ENCODE measurements at places on chromosomes 12 and 14. TPM values are rescaled to one million over a fixed set of nuclear protein-coding genes. Genes with fewer than 3 reads are reported as not detected.

- DNase-seq = no peak
These were observed 685.3 kb downstream of the TRHDE start for GRCh38 chr12:72957454-72957853.

Gene KRT85
- not detected for total RNA-seq

DNA sequence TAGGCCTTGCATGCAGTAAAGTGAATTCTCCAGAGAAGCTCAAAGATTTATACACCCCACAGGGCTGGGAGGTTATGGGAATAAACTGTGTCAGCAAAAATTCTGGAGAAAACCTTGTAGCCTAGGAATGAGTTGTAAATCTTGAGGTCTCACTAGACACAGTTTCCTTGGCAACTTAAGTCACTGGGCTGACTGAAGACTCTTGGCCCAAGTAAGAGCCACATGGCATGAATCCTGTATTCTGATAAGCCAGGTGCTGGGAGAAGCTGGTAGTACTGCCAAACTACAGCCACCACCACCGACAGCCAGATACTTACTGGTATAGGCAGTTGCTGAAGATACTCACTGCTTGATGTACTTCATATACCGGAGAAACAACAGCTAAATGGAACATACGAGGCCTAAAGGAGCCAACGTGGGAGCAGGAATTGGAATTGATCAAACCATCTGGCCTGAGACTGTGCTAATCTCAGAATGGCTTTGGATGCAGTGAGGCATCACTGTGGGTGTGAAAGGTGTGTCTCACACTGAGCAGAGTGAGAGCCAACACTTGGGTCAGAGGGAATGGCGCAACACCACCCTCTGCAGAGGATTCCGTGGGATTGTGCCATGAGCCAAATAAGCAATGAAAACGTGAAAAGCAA is 102.8 kb upstream of the TMCC3 start:
- no peak for DNase-seq

Gene SMARCD1
- 44.0 TPM for total RNA-seq

Gene ACSS3
- total RNA-seq = 35.9 TPM

- no peak for DNase-seq
These were observed 105.4 kb upstream of the MED13L start for GRCh38 chr12:116382686-116383530.

DNA sequence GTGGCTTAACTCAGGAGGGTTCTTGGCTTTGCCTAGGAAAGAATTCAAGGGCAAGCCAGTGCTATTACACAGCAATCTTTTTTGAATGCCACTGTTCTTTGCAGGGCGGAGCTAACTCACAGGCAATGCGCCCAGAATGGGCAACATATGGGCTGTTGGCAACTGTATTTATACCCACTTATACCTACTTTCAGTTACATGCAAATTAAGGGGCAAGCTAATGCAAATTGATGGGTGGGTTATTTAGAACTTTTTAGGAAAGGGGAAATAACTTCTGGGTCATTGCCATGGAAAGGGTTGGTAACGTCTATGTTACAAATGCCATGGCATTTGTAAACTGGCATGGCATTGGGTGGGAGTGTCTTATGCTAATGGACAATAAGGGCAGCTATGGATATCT is 85.4 kb downstream of the C12orf50 start:
- DNase-seq = no peak

Gene ACRBP
- total RNA-seq = 3.8 TPM

GRCh38 chr12:29880987-29881386 is 97.2 kb upstream of the TMTC1 start:
- DNase-seq = no peak

Gene TMPRSS12
- not detected for total RNA-seq

Gene RPL36AL
- 157 TPM for total RNA-seq

DNA sequence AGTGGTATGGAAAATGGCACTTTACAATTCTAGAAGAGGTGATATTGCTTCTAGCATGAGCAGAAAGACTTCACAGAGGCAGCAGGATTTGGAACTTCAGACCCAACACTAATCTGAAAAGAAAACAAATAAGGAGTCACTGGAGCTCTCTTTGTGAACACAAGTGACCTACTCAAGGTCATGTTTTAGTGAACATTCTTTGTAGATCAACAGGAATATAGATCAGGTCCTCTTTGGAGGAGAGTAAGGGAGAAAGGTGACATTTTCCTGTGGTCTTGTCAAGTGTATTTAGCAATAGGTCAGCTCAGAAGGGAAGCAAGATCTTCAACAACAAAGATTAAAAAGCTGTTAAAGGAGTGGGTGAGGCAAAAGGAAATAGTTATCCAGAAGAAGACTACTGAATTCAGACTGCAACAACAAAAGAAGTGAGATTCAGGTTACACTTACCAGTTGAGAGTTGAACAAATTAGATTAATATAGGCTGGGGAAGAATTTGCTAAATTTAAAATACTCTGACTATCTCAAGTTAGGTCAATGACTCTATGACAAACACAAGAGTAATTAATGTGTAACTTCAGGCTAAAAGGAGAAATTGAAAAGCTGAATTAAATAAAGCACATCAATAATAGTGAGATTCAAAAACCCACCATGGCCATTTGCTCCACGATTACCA is 528.2 kb downstream of the RPS29 start:
- no peak for DNase-seq

GRCh38 chr12:1533602-1534304 is 60.6 kb downstream of the FBXL14 start:
- peak; percentile 58 for DNase-seq

Gene LRRK2
- 415 TPM for total RNA-seq

GRCh38 chr12:116060764-116061163 is 216.7 kb downstream of the MED13L start:
- no peak for DNase-seq

DNA sequence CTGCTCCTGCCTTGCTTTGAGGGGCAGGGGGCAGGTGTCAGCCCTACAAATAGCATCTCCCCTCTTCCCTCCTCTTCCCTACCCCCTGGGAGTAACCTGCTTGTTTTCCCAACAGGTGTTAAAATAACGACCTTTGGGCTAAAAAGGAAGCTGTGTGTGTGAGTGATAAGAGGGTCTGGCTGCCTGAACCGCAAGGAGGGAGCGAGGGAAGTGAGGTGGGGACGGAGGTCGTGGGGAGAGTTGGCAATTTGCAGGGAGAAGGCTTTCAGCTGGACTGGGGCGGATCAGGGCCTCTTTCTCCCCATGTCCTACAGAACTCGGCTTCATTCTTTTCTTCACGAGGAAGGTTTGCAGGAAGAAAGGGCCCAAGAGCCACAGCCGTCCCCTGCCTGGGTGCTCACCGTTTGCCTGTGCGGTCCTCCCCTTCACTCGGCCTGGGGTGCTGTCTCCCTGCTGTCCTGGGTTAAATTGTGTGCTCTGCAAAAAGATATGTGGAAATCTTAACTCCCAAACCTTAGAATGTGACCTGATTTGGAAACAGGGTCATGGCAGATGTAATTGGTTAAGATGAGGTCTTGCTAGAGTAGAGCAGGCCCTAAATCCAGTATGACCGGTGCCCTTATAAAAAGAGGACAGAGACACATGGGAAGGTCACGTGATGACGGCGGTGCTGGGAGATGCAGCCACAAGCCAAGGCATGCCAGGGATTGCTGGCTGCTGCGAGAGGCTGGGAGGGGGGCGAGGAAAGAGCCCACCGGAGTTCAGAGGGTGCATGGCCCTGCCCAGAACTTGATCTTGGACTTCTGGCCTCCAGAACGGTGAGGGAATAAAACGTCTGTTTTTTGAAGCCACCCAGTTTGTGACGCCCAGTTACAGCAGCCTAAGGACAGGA is 38.7 kb upstream of the NCOR2 start:
- no peak for DNase-seq

GRCh38 chr12:84874125-84874824 is 38.3 kb downstream of the SLC6A15 start:
- no peak for DNase-seq

GRCh38 chr12:85559127-85559526 is 277.1 kb downstream of the RASSF9 start:
- no peak for DNase-seq

DNA sequence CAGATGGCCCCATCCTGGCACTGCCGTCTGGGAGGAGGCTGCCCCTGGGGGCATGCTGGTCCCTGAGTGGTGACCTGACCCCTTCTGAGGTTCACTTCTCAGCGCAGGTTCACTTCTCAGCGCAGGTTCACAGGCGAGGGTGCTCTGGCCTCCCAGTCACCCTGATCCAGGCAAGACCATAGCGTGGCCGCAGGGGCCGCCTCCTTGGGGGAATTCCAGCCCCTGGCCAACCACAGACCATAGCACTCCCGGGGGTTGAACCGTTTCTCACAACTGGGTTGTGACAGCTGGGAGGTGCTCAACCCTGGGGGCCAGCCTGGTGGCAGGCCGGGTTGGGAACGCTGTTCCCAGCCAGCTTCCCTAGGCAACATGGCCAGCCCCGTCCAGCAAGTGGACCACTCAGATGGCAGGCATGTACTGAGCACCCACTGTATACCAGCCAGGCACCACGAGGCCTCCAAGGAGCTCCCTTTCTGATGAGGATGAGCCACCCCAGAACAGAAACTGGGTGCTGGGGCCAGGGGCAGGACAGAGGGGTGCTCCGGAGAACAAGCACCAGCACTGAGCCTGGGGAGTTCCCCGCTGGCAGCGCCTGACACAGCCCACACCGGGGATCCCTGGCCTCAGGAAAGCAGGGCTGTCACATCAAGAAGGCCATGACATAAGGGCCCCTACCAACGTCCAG is 28.3 kb upstream of the ZFP36L1 start:
- no peak for DNase-seq

GRCh38 chr12:67096533-67097318 is 172.4 kb upstream of the CAND1 start:
- no peak for DNase-seq
